Omental fat pad (tissue), 4 donors: ENCODE measurements at places on chromosomes 1 and 21.

DNA sequence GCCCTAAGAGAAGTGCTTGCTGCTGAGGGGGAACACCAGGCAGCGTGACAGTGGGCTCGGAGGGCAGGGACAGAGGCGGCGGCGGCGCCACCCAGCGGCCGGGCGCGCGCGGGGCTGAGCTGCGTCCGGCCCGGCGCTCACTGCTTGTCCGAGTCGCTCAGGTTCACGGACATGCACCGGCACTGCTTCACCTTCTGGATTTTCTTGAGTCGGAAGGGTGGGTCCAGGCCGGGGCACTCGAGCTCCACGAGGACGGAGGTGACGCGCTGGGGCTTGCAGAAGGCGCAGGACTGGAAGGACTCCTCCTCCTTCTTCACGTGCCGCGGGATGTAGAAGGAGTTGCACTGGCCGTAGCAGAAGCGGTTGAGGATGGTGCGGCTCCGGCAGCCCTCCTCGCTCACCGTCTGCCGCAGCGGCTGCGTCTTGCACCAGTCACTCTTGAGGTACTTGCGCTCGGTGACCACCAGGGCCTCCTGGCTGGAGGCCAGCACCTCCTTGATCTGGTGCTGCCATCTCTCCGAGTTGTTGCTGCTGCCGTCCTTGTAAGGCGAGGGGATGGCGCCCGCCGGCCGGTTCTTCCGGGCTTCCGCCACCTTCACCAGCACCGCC lies 119.0 kb downstream of the GREM2 start:
- DNase-seq = no peak

- no peak for DNase-seq
Observed at GRCh38 chr1:218772575-218772974, 401.1 kb upstream of the LYPLAL1 start.

DNA sequence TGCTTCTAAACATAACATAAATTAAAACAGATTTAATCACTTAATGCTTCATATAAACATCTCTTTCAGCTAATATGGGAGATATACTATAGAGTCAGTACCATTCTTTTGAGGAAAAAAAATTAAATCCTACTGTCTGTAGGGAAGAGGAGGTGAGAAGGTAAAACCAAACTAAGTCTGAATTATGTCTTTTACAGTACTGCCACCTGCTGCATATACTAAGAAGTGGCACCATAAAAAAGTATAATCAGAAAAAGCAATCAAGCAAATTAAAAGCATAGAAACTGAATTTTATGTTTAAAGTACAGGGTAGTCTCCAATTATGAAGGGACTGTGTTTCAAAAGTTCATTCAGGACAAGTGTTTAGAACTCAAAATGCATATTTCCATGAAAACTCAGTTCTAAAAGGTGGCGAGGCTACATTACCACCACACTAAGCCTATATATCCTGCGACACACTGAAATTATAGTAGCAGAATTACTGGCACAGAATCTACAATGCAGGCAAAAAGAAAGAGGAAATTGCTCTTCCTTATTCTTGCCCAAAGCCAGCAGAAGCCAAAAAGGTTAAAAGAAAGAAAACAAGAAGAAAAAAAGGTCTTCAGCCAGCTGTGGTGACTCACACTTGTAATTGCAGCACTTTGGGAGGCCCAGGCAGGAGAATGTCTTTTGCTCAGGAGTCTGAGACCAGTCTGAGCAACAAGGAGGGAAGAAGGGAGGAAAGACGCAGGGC lies 9.0 kb downstream of the NSL1 start:
- no peak for DNase-seq

DNA sequence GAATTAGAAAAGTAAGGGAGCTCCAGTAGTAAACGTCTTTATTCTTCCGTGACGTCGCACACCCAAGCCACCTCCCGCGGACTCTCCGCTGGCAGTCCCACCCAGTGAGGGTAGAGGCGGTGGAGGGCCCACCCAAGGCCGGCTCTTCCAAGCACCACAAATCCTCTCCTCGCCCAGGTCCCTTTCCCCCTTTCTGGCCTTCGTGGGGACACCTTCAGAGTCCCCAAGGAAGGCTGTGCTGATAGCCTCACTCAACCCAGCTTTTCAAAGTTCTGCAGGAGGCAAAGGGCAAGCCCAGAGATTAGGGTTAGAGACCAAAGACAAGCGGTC lies 349 bp upstream of the GPN2 start:
- DNase-seq = no peak

- no peak for DNase-seq
Observed at GRCh38 chr21:18989953-18990495, 586.4 kb upstream of the TMPRSS15 start.
